DMS153 (cell line): ENCODE measurements at places on chromosomes 3 and 15.

DNA sequence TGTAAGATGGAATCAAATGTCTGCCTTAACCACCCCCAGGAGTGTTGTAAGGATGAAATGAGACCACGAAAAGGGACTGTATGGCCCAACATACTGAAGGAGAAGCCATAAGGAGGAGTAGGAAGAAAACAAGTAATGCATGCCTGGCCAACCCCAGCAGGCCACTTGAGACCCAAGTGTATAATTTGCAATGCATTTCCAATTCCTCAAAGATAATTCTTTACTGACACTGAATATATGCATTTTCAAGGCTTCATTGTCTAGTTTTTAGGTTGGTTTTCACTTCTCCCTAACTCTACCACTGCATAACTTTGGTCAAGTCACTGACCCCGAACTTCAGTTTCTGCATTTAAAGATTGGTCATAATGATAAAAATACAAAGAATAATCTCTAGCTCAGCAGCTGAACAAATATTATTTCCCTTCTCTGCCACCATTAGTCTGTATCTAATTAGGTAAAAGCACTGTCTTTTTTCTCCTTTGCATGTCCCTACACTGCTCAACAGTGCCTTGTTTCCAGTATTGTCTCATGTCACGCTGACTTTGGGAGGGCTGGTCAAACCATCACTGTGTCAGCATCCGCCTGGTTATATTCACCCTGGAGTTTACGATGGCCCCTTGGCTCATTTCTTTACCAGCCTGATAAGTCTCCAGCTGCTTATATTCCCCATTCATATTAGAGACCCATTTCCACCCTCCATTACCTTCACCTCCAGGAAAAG lies 378.6 kb downstream of the NTRK3 start:
- DNase-seq = no peak

DNA sequence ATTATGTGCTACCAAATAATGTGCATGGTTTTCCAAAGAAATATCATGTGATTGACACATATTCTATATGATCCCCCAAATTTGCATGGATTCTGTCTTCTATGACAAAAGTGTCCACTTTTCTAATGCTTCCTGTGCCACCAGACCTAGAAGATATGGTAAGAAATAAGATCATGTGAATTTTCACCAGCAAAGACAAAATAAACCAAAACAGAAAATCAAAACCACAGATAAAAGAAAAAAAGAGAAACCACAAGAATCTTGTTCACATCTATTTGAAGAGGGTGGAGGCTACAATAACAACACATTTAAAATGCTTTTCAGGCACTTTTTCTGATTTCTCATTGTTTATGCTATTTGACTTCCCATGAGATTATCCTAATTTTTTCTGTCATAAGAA lies 303.4 kb downstream of the DIPK2A start:
- no peak for DNase-seq

DNA sequence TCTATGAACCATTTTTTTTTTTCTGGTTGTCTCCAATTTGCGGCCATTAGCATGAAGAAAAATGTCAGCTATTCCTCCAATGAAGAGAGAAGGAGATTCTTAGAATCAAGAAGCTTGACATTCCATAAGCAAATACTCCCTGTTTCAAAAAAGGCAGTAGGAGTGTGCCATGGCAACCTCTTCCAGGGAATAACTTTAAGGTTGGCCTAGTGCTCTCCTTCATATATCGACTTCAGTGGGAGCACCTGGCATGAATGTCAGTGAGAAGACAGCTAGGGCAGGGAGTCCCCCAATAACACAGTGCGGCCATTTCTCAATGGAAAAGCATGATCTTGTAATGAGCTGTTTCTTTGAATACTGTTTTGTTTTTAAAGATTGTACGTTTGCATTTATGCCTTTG lies 493.0 kb upstream of the ATP11B start:
- DNase-seq = no peak

DNA sequence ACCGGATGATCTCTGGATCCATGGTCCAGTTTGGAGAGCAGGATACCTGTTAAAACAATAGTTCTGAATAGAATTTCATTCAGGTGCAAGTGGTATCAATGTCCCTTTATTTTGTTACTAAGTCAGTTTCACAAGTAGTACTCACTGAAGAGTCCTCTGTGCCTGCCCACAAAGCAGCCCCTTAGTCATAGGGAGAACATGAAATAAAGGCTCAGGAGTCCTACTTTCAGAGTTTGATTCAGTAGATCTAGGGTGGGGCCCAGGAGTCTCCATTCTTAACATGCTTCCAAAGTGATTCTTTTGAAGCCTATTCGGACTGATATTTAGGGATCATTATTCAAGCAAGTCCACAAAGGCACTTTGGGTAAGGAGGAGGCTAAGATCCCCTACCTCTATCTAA lies 79.8 kb upstream of the ACKR4 start:
- DNase-seq = no peak

DNA sequence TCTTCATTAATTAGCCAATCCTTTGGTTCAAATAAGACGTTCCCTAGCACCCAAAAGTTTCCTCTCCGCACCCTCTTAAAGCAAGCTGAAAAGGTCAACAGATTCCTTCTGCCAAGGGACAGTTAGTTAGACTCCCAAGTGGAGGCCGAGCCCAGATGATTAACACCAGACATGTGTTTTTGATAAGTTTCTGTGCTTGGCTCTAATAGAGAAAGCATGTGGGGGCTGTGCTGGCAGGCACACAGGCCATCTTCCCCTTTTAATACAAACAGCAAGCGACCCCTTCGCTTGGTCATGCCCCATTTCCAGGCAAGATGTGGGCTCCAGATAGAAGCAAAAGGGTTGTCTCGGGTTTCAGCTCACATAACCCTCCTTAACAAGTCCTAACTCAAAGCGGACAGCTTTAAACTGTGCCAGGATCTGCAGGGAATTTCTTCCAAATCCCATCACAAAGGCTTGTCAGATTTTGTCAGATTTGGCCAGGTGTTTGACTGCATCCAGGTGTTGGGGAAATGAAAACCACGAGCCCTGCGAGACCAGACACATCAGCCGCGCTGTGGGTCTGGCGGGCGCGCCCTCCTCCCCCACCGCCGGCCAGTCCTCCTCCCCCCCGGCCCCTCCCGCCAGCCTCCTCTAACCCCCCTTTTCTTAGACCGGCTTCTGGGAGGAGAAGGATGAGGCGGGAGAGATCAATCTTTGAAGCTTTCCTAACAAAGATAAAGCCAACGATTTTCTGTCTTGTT lies 3.3 kb downstream of the HES1 start:
- DNase-seq = no peak

- no peak for DNase-seq
Observed at GRCh38 chr15:87741350-87741749, 515.2 kb downstream of the NTRK3 start.

DNA sequence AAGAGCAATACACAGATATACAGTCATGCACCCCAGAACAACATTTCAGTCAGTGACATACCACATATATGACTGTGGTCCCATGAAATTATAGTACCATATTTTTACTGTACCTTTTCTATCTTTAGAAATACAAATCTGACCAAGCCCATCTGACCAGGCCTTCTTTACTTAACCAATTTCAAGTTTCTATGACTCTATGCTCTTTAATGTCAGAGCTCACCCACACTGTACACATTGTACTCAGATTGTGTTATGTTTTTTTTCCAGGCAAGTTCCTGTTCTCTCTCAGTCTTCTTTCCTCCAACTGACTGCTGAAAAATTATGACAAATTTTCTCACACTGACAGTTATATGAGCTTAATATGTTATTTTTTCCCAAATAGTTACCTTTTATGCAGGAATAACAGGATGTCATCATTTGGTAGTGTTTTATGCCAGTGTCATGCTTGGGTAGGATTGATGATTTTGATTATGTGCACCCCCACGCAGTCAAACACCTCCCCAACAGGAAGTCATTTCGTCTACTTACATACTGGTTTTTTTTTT lies 8.0 kb upstream of the CBLB start:
- DNase-seq = no peak

GRCh38 chr15:62619526-62619925 lies 423.0 kb upstream of the TPM1 start:
- DNase-seq = no peak

- no peak for DNase-seq
Observed at GRCh38 chr3:8529738-8530525, 28.3 kb downstream of the LMCD1 start.

DNA sequence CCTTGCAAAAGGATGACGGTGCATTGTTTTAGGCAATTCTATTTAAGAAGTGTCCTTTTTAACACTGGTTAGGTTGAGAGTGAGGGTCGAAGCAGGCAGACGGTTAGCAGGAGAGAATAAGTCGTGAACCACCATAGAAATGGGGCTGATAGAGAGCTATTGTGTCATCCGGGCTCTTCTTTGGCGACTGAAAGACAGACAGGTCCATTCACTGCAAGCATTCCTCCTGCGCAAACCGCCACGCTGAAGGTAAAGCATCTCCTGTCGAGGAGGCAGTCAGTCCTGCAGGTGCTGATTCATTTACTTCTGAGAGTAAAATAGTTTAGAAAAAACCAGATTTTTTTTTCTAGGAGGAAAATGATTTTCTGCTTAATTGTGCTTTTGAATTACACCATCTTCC lies 1002.8 kb upstream of the NR2F2 start:
- no peak for DNase-seq

DNA sequence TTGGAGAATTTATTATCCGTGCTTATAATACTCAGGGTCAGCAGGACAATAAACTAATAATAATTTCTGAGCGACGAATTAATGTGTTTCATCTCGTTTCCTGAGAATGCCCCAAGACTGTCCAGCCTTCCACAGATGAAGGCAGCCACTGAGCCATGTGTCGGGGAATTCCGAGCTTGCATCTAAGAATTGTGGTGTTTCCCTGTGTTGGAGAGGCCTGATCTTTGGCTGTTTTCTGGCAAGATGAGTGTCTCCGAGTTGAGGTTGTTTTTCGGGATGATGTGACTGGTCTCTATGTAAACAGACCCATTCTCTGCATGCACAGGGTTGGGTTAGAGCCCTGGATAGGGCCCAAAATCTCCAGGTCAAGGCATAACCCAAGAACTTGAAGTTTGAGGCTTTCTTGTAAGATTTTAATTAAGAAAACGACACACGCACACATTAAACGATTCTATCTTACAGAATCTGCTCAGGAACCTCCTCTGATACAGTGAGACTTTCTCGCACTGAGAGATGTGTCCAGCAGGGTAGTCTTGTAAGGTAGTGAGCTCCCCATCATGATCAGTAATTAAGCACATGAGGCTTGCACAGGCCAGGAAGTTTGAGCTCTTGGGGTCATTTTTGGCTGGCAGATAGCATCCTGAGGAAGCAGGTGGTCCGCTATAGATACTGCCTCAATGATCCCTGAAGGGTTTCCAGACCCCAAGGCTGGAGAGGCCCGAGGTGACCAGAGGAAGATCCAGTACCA lies 14.4 kb downstream of the FGD5 start:
- DNase-seq = no peak

DNA sequence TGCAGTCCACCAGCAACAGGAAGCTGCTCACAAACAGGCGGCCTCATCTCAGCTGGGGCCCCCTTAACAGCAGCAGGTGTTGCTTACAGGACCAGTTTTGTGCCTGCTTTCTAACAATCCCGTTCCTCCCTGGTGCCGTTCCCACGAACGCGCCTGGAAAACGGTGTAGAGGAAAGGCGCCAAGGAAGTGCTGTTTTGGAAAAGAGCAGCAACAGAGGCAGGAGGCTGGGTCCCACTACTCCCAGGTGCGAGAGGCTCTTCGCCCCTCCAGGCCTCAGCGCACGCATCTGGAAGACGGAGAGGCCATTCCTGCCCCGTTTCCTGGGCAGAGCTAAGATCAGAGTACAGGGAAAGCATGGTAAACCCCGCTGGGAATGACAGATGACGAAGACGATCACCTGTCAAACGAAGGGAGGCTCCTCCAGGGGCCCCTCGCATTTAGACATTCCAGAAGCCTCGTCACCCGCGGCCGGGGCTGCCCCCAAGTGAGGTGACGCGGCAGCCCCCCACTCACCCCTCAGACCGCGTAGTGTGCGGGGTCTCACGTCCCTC lies 603 bp downstream of the SCAPER start:
- DNase-seq = no peak

- no peak for DNase-seq
Observed at GRCh38 chr3:187361835-187362234, 6.3 kb upstream of the RTP4 start.

- peak; percentile 56 for DNase-seq
Observed at GRCh38 chr3:134423153-134423552, 48.9 kb upstream of the AMOTL2 start.

DNA sequence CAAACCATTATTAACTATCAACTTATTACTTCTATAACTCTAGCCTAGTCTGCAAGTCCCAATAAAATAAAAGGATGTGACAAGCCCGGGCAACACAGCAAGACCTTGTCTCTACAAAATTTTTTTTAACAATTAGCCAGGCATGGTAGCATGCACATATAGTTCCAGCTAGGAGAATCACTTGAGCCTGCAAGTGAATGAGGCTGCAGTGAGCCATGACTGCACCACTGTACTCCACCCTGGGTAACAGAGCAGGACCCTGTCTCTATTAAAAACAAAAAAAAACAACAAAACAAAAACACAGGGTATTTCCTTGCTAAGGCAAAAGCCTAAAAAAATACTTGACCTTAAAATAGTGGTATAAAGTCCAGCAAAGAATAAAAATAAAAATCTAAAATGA lies 31.4 kb downstream of the ANKRD28 start:
- no peak for DNase-seq

DNA sequence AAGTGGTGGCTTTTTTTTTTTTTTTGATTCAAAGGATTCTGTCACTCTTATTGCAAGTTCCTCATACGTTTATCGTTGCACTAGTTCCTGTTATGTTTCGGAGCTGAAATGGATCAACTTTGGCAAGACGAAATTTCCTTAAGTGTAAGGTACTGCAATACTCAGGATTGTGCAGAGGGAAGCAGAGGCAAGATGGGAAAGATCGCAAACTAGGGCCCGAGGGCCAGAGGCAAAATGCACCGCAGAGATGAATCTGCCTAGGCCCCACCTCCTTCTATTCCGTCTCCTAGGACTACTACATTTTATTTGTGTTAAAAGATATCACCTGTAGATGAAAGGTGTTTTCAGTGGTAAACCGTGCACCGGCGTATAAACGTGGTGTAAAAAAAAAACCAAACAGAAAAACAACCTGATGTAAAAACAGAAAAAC lies 331 bp downstream of the RNU6-1 start:
- DNase-seq = peak; percentile 12

GRCh38 chr3:42300013-42300412 lies 34.0 kb upstream of the CCK start:
- no peak for DNase-seq

GRCh38 chr3:195003006-195003892 lies 267.7 kb downstream of the XXYLT1 start:
- DNase-seq = no peak

DNA sequence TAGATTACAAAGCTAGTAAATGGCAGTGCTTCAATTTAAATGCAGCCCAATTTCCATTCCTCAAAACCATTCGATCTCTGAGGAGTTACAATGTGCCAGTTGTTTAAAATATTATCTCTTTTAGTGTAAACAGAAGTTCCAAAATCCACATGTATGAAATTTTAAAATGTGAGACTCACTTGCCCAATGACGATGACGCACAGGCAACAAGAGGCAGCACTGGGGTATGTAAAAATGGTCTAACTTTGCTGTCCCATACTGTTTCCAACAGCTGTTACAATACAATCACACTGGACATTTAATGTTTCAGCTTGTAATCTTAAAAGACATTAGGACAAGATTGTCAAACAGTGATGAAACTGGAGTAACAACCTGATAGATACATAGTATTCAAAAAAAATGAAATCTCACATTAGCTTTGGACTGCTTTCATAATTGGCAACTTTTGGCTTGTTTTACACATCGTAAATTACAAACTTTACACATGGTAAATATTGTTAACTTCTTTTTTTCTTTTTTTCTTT lies 12.2 kb downstream of the SLTM start:
- DNase-seq = no peak

GRCh38 chr3:16864610-16865313 lies 20.0 kb upstream of the PLCL2 start:
- no peak for DNase-seq

- no peak for DNase-seq
Observed at GRCh38 chr15:75203017-75203907, 1.6 kb downstream of the C15orf39 start.
